Activated CD4-positive, alpha-beta T cell treated with anti-CD3 and anti-CD28 coated beads, Interleukin-2, amount 50 U/mL, for 24 hours (primary cell): ENCODE measurements at places on chromosomes 6 and 20.
A peak's percentile ranks its signal among the peaks of the same experiment; 100 is the strongest.

DNA sequence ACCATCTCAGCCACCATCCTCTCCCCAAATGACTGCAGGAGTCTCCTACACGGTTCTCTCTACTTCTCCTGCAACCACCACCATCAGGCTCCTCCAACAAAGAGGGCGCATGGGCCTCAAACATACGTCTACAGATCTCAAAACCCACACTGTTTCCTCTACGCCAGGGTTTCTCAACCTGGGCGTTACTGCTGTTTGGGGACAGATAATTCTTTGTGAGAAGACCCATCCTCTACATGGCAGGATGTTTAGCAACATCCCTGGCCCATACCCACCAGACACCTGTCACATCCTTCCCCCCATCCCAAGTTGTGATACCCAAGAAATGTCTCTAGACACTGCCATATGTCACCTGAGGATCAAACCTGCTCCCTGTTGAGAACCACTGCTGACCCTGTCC, 45.0 kb downstream of the ELMO2 start:
- no peak for DNase-seq

GRCh38 chr6:125201961-125202729, 48.6 kb downstream of the TPD52L1 start:
- no peak for DNase-seq

DNA sequence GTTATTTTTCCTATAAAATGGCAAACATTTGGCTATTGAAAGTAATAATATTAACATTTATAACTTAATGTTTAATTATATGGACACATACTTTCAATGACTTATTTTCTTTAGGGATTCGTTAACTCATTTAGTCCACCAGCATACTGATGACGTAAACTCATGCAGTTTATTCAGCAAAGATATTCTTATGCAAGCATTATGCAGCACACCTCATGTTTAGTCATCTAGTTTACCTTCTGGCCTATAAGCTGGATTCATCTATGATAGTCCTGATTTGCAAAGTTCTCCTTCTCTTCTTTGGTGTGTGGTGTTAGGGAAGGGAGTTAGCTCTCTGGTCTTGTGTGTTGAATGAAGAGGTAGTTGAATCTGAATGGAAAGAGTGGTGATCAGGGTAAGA, 60.0 kb downstream of the OR2J2 start:
- no peak for DNase-seq

DNA sequence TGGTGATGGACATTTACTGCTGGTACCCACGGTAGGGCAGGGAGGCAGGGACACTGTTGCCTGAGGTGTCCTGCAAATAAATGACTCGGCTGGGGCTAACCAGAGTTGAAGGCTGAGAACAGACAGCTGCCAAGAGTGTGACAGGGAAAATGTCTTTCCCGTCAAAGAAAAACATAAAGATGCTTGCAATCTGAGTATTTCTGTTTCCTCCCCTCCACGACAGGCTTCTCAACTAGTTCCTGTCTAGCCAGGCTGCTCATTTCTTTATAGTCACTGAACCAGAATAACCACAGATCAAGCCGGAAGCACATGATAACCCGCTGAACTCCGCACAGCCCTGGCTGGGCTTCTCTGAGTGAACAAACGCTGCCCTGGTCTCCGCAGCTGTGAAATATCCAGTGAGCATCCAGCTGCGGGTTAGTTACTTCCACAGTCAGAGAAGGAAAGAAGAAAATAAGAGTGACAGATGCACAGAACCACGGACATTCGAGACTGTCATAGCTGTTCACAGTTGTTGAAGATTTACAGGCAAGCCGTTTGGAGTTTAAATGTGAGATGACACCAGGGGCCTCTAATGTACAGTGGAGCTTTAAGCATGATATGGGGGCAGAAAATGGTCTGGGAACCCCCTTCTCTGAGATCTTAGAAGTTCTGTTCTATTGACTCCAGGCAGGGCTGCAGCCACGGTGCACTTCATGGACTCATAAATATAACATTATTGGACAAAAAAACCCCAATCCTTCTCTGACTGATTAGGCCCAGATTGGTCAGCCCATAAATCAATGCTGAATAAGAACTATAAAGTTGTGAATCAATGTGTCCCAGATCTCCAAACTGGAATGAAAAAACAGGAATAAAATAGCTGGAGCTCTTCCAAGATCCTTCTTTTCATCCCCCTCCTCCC, 299.9 kb upstream of the SUPT3H start:
- DNase-seq = no peak

- DNase-seq = peak; percentile 24
These were observed 220.8 kb downstream of the TRDN start for GRCh38 chr6:123415844-123416468.
